ENCODE measurements at places on chromosomes 5 and 9.

GRCh38 chr9:14081745-14082144, 232.2 kb downstream of the NFIB start:
- no peak for DNase-seq

- DNase-seq, result no peak
These were observed 73.9 kb upstream of the UNC5A start for GRCh38 chr5:176736301-176736930.

DNA sequence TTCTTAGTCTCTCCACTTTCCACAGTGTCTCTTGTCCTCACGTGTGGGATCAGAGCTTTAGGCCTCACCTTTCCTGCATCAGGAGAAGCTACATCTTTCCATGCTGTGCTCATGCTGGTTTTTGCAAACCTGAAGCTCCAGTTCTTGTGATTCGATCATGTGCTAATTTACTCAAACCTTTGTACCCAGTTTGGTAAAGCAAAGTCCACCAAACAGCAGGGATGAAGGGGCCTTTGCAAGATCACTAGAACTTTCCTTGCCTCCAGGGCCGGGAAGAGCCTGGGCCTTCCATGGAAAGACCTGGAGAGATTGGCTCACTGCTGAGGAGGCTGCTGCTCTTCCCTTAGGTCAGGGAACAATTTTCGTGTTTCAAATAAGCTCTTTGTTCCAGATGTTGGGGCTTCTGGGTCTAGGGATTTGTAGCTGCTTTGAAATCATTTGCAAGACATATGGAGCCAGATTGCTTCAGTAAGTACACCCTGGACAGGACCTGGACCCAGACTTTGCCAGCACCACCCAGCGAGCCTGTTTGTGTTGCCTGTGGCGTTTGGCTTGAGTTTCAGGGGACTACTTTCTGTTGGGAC, 18.7 kb upstream of the SPATA31E1 start:
- no peak for DNase-seq

GRCh38 chr5:9140202-9140601, 405.7 kb downstream of the SEMA5A start:
- no peak for DNase-seq

DNA sequence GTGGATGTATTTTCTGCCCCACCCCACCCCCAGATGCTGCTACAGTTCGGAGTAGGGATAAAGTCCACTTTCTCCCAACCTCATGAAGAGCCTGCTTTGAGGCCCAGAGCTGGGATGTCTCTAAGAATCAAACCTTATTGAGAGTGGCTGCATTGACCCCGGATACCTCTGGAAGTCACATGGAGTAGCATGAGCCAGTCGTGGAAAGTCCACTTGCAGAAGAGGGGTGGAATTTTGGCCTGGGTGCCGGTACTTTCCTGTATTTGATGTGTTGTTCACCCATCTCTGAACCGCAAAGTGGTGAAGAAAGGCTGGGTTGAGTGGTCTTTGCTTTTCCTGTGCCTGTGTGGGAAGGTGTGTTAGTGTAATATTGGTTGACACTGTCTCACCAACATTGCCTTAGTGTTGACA, 3.7 kb downstream of the OTULIN start:
- DNase-seq, result no peak

- DNase-seq, result no peak
These were observed 49.9 kb downstream of the JMY start for GRCh38 chr5:79285833-79286232.

GRCh38 chr5:36522746-36523065, 83.7 kb upstream of the SLC1A3 start:
- DNase-seq, result no peak

GRCh38 chr9:83065233-83065632, 2.3 kb upstream of the RASEF start:
- no peak for DNase-seq

GRCh38 chr9:109134167-109134578, 14.4 kb upstream of the TMEM245 start:
- DNase-seq, result no peak

- no peak for DNase-seq
These were observed 235.1 kb downstream of the MEF2C start for GRCh38 chr5:88647901-88648300.

GRCh38 chr5:124844371-124844920, 98.0 kb upstream of the ZNF608 start:
- no peak for DNase-seq

DNA sequence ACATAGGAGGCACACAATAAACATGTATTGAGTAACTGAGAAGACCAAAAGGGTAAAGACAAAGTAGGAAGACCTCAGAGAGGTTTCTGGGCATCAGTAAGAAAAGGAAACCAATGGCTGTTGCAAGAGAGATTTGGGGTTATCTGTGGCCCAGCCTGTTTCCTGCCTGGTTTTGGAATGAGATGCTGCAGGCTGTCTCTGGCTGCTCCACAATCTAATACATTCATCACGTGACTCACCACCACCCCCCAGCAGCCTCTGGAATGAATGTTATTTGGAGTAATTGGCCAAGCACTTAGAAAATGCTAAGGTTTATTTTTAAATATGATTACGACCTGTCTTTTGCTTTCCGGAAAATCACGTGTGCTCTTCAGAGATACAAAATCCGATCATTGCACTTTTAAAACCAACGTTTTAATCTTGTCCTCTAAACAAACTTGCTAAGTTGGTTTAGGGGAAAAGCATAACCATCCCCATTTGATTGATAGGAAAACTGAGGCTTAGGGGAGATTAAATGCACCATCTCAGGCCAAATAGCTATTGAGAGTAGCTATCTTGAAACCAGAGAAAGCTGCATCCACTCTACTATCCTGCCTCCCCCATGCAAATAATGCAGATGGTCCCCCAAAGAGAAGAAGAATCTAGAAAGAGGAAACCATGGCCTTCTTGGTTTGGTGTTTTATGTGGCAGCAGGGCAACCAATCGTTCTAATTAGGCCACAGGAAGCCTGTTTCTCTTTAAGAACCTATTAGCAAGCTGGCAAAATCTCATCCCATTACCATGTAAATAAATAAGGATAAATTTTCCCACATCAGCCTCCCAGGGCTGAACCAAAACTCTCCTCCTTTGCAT, 151.8 kb upstream of the ADRA1B start:
- DNase-seq, result no peak

GRCh38 chr9:135885100-135885853, 22.1 kb downstream of the CAMSAP1 start:
- no peak for DNase-seq

- no peak for DNase-seq
These were observed 60.2 kb downstream of the PPARGC1B start for GRCh38 chr5:149790276-149790675.

DNA sequence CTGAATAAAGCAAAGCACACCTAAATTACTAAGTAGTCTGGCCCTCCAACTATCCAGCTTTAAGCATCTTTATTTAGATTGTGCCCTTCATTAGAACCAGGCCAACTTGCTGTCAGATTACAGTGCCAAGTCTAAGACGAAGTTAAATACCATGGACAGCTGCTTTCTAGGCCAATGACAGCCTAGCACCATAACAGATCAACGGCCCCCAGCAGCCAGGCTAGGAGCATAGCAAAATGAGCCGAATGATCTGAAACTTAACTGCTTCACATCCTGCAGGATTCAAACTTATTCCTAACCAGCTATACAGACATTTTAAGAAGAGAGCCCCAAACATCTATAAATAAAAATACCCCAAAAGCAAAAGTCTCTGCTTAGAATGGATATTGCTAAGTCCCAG, 6.8 kb downstream of the SLC24A2 start:
- DNase-seq, result no peak

GRCh38 chr9:134698587-134699342, 57.2 kb downstream of the COL5A1 start:
- peak; percentile 26 for DNase-seq
